NCI-H1092 (cell line): ENCODE measurements at places on chromosomes 1 and 21.
A peak's percentile ranks its signal among the peaks of the same experiment; 100 is the strongest.

GRCh38 chr1:210394281-210394821 lies 65.6 kb downstream of the HHAT start:
- no peak for DNase-seq

GRCh38 chr1:3268281-3268680 lies 186.2 kb upstream of the ARHGEF16 start:
- DNase-seq, result no peak

GRCh38 chr1:157600236-157600635 lies 2.4 kb upstream of the FCRL4 start:
- DNase-seq, result no peak

- no peak for DNase-seq
Observed at GRCh38 chr1:14338509-14338908, 260.0 kb upstream of the KAZN start.

DNA sequence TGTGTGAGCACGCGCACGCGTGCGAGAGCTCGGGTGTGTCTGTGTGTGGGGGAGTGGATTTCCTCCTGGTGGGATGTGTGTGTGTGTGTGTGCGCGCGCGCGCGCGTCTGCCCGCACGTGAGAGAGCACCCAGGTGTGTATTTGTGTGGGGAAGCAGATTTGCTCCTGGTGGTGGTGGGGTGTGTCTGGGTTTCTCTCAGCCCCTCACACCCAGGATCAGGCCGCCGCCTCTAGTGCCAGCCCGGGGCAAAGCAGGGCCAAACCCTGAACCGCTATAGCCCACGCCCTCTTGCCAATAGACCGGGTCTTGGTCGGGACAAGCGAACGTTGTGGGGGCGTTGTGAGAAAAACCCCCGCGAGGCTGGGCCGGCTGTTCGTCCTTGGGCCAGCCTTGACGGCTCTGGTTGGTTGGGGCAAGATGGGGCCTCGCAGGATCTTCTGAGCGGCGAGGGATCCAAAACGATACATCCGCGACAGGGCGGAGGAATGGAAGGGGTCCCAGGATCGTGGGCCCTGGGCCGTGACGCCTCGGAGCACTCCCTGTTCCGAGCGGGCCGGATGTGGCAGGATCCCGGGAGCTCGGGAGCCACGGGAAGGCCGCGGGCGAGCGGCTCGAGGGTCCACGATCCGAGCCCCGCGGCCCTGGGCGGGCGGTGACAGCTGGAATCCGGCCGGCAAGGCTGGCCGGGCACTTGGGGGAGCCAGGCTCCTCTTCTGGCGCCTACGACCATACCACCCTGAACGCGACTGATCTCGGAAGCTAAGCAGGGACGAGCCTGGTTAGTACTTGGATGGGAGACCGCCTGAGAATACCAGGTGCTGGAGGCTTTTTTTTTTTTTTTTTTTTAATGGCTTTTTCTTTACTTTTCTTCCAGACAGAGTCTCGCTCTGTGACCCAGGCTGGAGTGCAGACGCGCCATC lies 68.2 kb downstream of the RNF187 start:
- peak; percentile 27 for DNase-seq

DNA sequence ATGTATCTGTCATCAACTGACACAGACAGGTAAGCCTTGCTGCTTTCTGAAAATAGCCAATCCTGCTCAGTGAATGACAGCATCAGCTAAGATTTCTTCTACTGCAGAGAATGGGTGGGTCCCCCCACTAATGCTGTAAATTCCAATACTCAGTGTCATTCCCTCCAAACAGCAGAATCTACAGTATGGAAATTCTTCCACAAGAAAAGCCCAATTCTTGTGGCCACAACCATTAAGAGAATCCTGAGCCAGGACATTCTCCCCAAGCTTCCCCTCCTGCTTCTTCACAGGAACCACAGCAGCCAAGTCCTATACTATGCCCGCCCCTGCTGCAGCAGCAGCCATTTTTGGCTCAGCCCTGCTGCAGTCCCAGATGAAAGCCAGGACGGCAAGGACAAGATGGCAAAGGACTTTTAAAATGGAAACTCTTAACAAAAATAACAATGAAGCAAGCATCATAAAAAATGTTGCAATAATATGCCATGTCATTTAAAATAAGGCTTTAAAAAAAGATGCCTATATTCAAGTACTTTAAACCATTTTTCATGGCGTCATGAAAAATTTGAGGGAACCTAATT lies 26.8 kb downstream of the EIF4G3 start:
- no peak for DNase-seq

GRCh38 chr1:187261637-187262036 lies 432.9 kb downstream of the PLA2G4A start:
- no peak for DNase-seq

DNA sequence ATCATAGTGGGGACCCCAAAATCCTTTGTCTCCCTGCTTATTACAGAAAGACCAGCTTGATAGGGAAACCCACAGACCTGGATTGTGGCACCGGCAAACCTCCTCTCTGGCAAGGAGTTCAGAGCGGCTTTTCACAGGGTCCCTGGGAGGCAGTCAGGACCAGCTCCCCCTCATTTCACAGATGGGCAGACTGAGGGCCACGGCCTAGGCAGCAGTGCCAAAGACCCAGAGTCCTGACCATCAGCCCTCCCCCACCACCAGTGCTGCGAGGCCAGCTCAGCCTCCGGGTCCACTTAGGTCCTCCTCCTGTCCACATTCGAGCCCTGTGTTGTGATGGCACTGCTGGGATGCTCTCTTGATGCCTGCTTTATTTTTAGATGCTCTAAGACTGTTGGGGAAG lies 57.2 kb downstream of the CAMK2N1 start:
- DNase-seq, result no peak

DNA sequence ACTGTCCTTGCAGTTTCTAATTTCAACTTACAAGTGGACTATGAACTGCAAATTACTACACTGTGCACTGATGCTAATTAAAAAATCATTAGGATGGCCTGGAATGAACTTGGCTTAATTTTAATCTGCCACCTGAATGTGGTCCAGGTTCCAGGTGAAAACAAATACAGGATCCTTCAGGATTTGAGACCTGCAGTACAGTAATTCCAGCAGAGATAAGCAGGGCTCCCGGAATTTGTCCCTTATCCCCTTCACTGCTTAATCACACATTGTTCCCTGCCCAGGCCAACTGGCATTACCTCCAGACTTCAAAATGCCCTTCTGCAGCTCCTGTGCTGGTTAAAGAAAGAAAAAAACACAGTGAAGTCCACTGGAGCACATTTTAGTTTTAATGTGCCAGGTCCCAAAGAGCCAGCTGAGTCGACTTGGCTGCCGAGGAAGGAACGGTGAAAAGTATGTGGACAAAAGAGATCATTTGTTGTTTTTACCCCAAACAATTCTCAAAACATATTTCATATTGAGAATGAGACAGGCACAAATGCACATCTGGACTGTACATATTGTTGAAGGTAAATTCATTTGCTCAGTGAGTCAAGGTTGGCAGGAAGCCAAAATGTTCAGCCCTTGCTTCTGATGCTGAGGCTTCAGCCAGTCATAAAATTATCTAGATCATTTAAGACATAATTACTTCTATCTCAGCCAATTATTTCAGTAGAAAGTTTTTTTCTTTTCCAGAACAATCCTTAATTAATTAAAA lies 28.3 kb downstream of the DEGS1 start:
- DNase-seq, result peak; percentile 65
